ENCODE measurements at places on chromosomes 1 and 21.

DNA sequence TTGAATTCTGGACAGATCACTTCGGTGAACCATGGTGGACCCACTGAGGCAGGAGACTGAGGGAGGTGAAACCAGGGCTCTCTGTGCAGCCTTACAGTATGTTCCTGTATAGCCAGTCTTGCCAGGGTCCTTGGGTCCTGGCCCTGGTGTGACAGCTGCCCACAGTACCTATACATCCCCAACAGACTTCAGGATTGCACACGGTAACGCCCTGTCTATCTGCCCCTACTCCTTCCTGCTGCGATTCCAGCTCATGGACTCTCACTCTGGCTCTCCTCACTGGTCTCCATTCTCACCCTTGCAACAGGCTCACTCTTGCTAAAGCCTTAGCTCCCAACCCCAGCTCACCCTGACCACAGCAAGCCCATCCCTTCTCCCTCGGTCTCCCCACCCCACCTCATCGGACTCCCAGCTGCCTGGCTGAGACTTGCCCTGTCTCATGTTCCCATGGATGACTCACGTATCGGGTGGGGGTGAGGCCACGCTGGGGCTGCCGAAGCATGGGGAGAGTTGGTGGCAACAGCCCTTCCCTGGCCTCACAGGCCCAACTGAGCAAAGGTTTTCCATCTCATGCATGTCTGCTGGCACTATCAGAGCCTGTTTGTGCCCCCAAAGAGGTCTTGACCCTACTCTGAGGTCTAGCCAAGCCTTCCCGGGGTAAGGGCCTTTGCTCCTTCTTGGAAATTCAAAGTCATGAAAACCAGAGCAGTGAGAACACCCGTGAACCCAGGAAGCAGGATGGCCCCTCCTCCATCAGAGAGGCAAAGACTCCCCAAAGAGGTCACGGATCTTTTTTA, 7.1 kb downstream of the PHLDA3 start:
- peak; percentile 73 for DNase-seq

- no peak for DNase-seq
Observed at GRCh38 chr1:33630686-33631085, 158.2 kb downstream of the ZSCAN20 start.

GRCh38 chr1:240395336-240395735, 216.6 kb downstream of the GREM2 start:
- DNase-seq = no peak

GRCh38 chr1:25343872-25344271, 5.7 kb downstream of the TMEM50A start:
- no peak for DNase-seq

DNA sequence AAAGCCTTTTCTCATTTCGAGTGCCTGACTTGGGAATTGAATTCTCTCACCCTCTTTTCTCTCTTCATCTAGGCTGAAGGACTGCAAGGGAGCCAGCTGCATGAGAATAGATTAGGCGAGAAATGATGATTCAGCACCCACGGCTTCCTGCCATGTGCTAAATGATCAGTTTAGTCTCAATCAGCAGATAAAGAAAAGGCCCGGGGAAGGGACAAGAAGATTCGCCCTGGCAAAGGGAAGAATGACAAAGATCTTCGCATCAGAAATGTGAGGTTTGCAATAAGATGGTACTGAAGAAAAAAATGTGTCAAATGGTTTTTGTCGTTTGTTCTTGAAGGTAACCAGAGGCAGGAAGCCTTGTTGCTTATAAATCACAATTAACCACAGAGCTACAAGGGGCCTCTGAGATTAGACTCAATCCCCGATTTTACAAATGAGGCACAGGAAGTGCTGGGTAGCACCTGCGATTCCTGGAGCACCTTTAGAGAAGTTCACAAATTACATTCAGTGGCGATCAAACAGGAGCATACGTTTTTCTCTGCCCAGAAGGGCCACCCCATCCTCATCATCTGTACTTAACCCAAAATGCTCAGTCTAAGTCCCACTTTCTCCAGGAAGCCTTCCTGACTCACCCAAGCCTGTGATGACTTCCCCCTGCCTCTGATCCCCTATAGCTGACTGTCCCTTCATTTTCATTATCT, 183.4 kb downstream of the ZNF281 start:
- DNase-seq = no peak

DNA sequence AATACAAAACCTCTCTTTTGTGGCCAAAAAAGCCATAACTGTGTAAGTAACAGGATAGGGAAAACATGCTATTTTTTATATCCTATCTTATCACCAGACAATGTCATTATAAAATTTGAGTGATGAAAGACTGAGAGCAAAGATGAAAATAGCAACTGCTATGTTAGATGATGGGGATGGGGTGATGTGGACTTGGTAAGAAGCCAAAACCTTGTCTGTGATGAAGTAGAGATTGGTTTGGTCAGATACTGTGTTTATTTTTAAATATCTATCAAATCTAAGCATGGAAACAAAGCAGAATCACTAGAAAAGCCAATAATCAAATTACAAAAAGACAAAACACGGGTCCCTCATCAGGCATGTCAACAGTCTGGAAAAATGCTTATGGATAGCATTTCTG, 631.1 kb upstream of the NR5A2 start:
- no peak for DNase-seq

GRCh38 chr1:204599098-204599497, 82.9 kb downstream of the MDM4 start:
- no peak for DNase-seq

DNA sequence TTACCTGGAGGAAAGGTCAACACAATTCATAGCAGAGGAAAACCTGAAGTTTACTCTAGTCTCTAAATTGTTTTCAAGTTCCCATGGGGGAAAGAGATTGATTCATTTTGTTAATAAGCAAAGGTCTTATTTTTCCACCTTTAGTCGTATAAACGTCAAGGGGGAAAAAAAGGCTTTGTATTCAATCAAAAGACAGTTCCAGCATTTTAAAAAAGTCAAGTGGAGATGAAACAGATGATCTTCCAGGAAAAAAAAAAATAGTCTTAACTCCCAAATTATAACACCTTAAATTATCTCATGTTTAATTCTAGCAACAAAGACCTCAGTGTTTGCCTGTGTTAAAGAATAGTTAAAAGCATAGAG, 140.5 kb downstream of the TOMM20 start:
- DNase-seq = no peak

- DNase-seq = no peak
Observed at GRCh38 chr21:27480841-27481261, 514.0 kb upstream of the ADAMTS5 start.

DNA sequence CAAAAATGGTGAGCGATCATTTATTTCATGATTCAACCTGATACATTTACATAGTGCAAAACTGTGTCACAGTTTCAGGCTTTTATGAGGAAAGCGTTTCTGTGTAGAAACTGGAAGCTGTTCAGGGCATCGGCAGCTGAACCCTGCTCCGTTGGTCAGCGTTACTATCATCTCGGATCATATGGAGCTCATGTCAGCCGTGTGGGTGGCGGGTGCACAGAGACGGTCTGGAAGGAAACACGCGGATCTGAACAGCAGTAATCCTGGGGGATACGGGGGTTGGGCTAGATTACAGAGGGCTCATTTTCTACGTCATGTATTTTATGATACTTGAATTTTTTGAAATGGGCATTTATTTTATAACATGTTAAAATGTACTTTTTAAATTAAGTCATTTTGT, 15.1 kb downstream of the C1orf174 start:
- DNase-seq = no peak

- DNase-seq = no peak
Observed at GRCh38 chr1:196609370-196609737, 1.1 kb upstream of the KCNT2 start.

GRCh38 chr1:56897150-56898004, 42.8 kb downstream of the C8A start:
- DNase-seq = no peak

GRCh38 chr1:221418346-221418745, 323.5 kb downstream of the DUSP10 start:
- no peak for DNase-seq

DNA sequence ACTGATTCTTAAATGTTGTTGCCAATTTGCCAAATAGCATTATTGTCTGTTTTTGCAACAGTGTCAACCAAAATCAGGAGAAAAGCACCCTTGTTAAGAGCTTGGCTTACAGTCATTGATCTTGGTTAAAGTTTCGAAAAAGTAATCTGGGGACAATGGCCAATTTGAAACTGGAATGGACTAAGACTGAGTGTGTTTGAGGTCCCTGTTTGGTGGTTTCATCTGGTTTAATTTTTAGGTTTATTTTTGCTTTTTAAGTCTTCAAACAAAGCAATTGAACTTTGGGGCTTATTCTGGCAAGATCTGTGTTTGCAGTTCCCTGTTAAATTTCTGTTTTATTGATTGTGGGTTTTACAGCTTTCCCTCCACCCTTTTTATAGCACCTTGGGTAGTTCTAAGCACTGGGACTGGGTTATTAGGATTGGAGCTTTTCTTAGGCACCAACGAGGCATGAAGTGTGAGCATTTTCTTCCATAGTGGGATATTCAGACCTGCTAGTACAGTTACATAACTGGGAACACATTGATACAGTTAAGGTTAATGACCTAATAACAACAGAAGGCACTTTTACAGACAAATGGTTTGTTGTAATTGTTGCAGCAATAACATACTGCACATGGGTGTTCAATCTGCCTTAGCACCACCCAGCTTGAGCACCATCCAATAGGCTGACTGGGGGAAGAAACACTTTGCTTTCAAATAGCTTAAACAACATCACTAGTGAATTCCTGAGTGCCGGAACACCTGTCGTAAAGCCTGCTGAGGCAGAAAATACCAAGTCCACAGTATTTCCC, 40.6 kb upstream of the MAP10 start:
- DNase-seq = peak; percentile 43

- DNase-seq = no peak
Observed at GRCh38 chr21:42666023-42666747, 12.8 kb downstream of the PDE9A start.

DNA sequence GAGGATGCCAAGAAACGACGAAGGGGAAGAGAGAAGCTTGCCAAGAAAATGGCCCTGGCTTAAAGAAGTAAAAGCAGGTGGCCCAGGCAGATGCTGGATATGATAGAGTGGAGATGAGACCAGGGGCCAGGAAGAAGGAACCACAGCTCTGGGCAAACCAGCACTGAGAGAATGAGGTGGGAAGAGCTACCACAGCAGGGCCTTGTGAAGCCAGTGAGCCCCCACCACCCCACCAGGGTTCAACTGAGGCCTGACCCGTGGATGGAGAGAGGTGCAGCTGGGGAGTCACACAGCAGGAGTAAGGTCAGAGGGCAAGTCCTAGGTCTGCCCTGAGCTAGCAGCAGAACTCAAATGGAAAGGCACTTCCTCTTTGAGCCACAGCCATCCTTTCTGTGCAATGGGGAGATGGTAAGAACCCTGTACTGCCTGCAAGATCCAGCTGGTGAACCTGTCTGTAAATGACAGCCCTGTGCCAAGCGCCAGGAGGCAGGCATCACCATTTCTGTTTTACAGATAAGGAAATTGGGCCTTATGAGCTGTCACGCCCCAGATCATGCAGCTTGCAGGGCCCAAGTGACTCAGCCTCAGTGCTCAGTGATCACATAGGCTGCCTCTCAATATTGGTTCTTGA, 8.5 kb downstream of the SH3BGRL3 start:
- DNase-seq = no peak

GRCh38 chr21:34852448-34852847, 183.7 kb downstream of the CLIC6 start:
- no peak for DNase-seq

GRCh38 chr1:23389837-23390321, 20.2 kb upstream of the ZNF436 start:
- no peak for DNase-seq

DNA sequence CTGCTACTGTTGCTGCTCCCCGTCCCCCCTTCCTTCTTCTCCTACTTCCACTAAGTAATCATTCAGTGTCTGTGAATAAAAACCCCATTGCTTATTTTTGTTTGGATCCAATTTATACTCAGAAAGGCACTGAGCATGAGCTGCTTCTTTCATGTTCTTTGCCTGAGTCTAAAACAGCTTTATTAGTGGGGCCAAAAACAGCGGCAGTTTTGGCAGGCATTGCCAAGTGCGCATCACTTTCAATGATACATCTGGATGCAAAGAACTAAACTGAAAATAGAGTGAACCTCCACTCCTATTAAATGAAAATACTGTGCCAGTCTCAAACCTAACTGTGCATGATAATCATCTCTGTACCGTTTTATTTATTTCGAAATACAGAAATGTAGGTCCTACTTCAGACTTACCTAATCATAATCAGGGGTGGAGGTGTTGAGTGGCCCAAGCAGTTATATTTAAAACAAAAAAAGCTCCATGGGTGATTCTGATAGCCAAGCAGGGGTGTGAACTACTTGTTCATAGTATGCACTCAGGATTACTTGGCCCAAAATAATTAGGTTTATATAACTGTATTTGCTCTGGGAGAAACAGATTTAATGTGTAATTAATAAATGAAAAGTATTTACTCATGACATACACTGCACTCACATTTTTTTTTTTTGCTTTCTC, 48.4 kb downstream of the NEK7 start:
- no peak for DNase-seq

DNA sequence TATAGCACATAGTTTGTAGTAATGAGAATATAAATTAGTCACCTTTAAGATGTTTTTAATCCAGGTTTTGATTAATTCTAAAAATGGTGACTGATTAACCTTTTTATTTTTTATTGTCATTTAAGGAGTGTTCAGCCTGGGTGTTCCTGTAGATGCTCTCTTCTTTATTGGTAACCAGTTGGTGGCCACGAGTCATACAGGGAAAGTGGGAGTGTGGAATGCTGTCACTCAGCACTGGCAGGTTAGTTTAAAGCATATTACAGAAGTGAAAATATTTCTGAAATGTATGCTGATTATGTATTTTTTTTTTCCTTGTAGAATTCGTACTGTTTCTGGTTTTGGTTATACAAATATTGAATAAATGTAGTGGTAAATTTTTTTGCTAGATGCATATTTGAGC, 28.1 kb downstream of the KCTD3 start:
- no peak for DNase-seq
